Heart left ventricle (tissue), 16 donors: ENCODE measurements at places on chromosomes 12 and 14. TPM values are rescaled to one million over a fixed set of nuclear protein-coding genes. Genes with fewer than 3 reads are reported as not detected.

The OR4E2 gene
- total RNA-seq = not detected

DNA sequence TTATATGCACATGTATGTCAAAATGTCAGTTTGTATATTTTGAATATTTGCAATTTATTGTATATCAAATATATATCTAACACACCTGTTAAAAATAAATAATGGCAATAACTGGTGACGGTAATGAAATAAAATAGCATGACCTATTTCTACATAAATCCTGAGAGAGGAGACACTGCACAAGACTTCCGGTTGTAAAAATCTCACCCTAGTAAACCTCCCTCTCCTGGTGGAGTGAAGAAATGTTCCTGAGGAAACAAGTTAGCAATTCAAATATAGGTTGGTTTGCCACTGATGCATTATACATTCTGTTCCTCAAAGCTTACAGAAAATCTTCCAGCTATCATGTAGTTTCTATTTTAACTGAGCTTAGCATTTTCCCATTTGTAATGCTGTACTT lies 166.1 kb upstream of the SYT10 start:
- DNase-seq = no peak

DNA sequence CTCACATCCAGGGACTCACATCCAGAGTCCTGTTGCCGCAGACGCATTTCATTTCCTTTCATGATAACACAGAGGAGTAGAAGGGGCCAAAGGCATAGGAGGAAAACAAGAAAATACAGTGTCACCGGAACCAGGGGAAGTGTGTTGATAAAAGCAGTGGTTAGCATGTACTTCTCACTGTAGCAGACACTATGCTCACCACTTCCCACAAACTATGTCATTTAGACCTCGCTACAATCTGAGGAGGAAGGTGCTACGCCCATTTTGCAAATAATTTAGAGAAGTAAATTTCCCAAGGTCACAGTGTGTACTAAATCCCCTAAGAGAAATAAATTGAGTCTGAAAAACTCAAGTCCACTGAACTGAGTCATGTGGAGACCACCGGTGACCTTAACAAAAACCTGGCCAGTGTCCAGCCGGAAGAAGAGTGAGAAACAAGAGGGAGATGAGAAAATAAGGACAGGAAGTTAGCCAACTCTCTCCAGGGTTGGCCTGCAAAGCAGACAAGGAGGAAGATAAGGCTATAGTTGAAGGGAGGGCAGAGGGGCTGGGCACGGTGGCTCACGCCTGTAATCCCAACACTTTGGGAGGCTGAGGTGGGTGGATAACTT lies 25.8 kb upstream of the TMCC3 start:
- DNase-seq = no peak

The KRT78 gene
- total RNA-seq = not detected

The CCDC196 gene
- total RNA-seq = not detected

DNA sequence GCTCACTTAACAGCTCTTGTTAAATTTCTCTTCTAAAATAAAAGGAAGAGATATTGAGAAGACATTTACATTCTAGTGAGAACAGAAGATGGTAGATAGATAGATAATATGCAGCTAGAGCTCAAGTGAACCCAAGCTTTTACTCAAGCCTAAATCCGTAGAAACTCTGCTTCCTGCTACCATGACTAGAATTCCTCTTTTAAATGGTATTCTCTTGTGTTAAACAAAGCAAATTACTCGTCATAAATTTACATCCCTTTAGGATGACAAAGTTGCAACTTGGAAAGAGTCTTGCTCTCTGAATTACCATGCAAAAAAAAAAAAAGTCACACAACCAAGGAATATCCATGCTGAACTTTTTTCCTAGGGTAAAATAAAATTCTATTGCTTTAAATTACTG lies 160.7 kb upstream of the LRFN5 start:
- no peak for DNase-seq

GRCh38 chr14:49447540-49448107 lies 138.6 kb downstream of the RPS29 start:
- no peak for DNase-seq

DNA sequence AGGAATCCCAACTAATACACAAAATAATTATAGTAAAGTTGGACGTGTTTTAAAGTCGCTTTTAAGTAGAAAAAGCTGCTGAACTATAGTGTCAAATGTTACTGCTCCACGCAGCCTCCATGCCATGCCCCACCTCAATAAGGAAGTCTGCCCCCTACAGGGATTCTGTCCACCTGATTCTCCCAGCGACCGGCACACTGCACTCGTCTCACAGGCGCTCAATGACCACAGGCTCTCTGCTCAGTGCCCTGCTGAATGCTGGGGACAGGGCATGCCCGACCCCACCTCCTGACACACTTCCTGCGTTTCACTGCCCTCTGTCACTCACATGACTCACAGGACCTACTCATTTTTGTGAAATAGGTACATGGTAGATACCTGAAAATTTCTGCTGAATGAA lies 48.9 kb downstream of the BDKRB1 start:
- DNase-seq = no peak

The HAL gene
- total RNA-seq = not detected

DNA sequence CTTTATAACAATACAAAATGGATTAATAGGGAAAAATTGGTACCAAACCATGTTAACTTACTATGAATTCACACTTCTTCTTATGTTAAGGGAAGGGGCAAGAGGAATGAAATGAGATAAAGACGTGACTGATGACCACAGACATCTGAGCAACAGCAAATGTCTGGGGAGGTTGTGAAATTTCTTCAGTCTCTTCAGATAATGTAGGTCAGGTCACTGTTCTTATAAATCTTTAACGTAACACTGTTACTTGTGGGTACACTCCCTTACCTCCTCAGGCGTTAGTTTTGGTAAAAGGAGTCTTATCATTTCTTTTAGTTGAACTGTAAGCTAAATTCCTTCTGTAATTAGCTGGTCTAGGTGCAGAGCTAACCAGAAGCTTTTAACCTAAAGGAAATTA lies 405.0 kb upstream of the LRFN5 start:
- DNase-seq = no peak

The LMNTD1 gene
- total RNA-seq = not detected

DNA sequence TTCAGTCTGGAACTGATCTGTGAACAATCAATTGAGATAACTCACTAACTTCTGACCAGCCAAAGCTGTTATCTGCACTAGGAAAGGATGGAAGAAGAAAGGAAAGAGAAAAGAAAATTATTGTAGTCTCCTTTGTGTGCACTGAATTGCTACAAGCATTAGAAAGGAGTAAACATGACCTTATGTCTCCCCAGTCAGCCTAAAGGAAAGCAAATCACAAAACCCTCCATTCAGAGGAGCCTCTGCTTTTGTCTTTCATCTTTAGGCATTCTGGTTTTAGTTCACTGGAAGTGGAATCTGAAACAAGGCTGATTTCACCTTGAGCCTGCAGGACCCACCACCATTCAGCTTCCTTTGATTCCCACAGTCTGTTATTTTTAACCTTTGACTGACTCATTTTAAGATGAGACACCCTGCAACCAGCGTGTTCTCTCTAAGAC lies 26.0 kb downstream of the TBX3 start:
- no peak for DNase-seq

The ANG gene
- 3.8 TPM for total RNA-seq

DNA sequence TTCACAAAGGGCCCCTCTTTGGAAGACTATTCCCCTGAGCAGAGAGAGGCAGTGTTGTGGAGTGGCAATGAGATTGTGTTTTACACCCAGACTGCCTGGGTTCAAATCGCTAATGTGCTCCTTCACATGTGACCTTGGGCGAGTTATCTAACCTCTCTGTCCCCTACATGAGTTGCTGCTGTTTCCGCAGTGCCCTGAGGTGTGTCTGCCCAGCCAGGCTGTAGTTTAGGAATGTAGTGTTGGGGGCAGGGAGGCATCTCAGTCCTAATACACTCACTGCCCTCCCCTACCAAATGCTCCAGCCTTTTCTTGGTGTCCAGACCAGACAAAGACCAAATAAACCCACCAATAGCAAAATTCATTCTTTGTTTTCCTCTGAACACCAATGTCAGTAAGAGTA lies 78.6 kb downstream of the SLC24A4 start:
- DNase-seq = no peak

DNA sequence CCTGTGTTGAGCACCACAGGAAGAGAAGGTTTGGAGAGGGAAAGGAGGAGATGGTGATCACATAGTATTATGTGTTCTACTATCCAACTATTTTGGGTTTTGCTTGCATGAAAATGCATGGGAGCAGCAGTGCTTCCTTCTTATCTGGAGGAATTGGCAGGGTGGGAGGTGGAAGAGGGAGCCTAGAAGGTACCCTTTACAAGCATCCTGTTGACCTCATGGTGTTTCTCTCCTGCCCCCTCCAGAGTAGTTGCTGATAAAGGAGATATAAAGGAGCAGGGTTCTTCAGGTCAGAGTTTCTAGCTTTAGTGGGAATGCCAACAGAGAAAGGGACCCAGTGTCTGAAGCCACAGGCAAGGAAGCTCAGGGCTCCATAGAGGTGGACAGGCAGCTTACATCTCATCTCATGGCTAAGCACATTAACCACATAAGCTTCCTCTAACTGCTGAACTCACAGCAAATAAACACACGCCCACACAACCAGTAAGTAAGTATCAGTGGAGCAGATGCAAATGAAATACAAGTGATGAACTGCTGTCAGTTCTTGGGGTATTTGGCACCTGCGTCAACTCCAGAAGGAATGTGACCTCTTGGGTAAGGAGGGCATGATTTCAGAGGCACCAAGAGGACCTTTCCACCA lies 174.2 kb upstream of the SLC38A2 start:
- DNase-seq = no peak

- DNase-seq = no peak
These were observed 54.3 kb downstream of the NINJ2 start for GRCh38 chr12:608921-609320.

- DNase-seq = no peak
These were observed 172.1 kb downstream of the ACSS3 start for GRCh38 chr12:81249976-81250375.

GRCh38 chr12:50215033-50215432 lies 47.9 kb upstream of the CERS5 start:
- no peak for DNase-seq

DNA sequence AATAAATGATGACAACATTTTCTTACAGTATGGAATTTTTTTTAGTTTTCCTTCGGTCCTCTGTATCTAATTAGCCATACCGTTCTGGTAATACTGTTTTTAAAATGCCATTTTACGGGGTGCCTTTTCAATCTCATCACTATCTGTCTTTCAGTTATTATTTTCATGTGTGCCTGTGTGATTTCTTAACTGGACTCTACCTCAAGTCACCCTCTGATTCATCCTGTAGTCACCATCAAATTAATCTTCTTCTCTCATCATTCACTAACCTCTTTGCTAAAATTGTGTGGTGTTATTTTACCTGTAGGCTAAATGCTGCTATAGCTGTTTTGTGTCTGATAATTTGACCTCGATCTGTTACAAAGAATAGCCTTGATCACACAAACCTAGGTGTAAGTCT lies 16.0 kb upstream of the CCT2 start:
- no peak for DNase-seq

- peak; percentile 33 for DNase-seq
These were observed 4.7 kb downstream of the LRIG3 start for GRCh38 chr12:58915634-58916033.

DNA sequence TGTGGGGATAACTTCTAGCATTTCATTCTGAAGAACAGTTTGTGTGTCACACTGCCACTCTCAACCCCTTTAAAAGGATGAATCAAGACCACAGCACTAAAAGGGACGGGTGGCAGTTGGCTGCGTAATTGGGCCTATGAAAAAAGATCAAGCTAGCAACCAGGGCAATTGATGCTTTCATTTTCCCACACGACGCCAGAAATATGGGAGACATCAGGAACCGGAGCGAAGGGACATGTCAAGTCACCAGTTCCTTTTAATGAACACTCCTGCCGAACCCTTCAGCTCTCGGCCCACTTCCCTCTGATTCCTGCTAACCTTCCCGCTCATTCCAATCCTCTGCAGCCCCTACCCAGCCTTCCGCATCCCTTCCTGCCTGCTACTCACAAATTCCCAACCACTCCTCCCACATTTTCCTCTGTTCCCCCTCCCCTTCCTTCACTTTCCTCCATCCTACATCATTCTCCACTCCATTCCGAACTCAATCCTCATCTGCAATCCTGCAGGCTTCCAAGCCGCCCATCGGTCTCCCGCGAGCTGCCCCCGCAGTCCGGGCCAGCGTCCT lies 753 bp downstream of the CSRNP2 start:
- no peak for DNase-seq

- DNase-seq = no peak
These were observed 32.0 kb upstream of the SEL1L start for GRCh38 chr14:81565441-81566290.

GRCh38 chr12:99146185-99146584 lies 501.1 kb downstream of the APAF1 start:
- no peak for DNase-seq

The SIX6 gene
- not detected for total RNA-seq

DNA sequence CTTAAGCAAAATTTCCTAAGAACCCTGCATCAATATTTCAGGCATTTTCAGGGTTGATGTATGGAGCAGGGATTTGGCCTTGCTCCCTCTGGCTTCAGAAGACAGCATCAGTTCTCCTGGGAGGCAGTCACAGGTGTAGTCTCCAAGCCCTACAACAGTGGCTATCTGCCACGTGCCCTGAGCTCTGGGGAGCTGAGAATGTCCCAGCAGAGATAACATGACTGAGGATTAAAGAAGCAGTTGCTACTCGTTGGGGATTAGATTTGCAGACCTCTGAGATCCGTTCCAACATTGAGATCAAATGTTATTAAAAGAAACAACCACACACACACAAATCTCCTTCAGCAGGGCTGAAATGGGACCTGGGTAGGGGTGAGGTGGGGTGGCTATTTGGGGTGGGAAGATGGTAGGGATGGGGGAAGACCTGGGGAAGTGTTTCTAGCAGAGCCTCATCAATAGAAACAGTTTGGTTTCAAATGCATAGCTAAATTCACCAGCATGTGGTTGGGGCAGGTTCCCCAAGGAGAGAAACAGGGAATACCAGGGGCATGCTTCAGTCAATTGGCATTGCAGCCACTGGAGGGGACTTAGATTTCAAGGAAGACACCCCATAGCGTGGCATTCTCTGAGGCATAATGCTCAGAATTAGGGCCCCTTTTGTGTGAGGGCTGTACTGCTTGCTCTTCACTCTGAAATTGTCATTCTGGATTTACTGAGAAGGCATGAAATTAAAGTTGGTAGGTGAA lies 15.2 kb upstream of the FAM234B start:
- DNase-seq = no peak

GRCh38 chr14:87896393-87897380 lies 96.3 kb downstream of the GALC start:
- DNase-seq = no peak

The RAB15 gene
- 56.1 TPM for total RNA-seq
